Activated CD8-positive, alpha-beta memory T cell treated with anti-CD3 and anti-CD28 coated beads for 4 hours (primary cell): ENCODE measurements at places on chromosomes 11 and 22.

GRCh38 chr22:42764895-42765363, 44.3 kb upstream of the A4GALT start:
- no peak for DNase-seq

- no peak for DNase-seq
These were observed 131.9 kb upstream of the MTMR2 start for GRCh38 chr11:96055706-96056387.

- DNase-seq = no peak
These were observed 10.1 kb downstream of the C11orf91 start for GRCh38 chr11:33690290-33691065.

- DNase-seq = no peak
These were observed 15.0 kb downstream of the EMSY start for GRCh38 chr11:76459846-76460245.

DNA sequence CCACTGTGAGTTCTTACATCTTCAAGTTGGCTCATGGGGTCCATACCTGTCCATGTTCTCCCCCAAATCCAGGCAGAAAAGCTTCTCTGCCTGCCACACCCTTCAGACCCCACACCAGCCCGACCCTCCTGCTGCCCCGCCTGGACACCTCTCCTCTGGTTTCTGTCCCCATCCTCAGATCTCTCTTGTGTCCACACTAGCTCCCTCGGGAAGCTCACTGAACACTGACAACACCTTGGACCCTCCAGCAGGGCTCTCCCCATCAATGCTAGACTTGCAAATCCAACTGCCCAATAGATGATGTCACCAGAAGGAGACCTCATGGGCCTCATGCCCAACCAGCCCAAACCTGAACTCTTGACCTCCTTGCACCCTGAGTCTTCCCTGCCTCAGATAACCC, 2.9 kb downstream of the SCARF2 start:
- no peak for DNase-seq
